ENCODE measurements at places on chromosomes 1 and 21.

DNA sequence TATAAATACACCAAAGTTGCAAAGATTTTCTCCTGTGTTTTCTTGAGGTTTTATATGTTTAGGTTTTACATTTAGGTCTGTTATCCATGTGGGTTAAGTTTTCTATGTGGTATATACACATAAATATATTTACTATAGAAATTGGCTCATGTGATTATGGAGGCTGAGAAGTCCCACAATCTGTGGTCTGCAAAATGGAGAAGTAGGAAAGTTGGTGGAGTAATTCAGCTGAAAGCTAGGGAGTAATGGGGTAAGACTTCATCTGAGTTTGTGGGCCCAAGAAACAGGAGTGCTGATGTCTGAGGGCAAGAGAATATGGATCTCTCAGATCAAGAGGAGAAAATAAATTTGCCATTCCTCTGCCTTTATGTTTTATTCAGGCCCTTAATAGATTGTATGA lies 146.0 kb downstream of the GPATCH2 start:
- peaks cover 37% of the 10 kb centered on the region for H3K36me3 ChIP-seq
- peaks cover 7% of the 10 kb centered on the region for H3K4me1 ChIP-seq
- no peak for ATAC-seq
- H3K27ac ChIP-seq, result no peak overlapping the region
- no peak overlapping the region for H3K4me3 ChIP-seq

DNA sequence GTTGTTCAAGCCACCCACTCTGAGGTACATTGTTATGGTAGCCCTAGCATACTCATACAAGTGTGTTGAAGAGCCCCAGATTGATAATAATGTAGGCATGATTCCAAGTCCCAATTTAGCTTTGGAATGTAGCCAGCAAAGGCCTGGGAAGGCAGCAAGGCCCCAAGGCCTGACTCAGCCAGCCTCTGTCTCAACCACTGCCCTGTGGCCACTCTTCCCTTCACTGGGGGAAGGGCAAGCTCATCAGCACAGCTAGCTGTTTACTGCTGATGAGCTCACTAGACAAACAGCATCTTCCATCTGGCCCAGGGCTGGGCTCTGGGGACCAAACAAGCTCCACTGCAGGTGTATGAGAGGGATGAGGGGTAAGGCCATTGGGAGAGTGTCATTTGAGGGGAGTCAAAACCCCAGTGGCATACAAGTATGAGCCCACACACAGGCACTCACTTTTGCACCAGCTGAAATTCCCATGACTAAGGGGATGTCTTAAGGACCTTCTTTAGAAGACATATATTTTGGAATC lies 2.2 kb upstream of the IRF6 start:
- H3K4me1 ChIP-seq, result peaks cover 9% of the 10 kb centered on the region
- H3K4me3 ChIP-seq, result no peak overlapping the region
- no peaks in the 10 kb centered on the region for H3K27me3 ChIP-seq
- H3K27ac ChIP-seq, result no peak overlapping the region
- H3K36me3 ChIP-seq, result no peaks in the 10 kb centered on the region

GRCh38 chr1:69421286-69421685 lies 146.4 kb upstream of the LRRC7 start:
- no peak overlapping the region for H3K27ac ChIP-seq
- no peak for ATAC-seq
- no peaks in the 10 kb centered on the region for H3K27me3 ChIP-seq
- H3K36me3 ChIP-seq, result no peaks in the 10 kb centered on the region

DNA sequence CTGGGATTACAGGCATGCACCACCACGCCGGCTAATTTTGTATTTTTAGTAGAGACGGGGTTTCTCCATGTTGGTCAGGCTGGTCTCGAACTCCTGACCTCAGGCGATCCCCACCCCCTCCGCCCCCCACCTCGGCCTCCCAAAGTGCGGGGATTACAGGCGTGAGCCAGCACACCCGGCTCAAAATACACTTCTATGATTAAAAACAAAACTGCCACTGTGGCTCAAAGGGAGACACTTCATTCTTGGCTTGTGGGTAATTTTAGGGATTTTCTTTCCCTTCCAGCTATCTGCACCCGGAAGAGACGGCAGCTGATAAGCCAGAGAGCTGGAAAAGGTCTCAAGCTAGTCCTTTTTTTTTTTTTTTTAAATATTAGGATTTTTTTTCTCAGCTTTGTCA lies 24.5 kb downstream of the TMPRSS2 start:
- H3K4me3 ChIP-seq, result no peak overlapping the region
- no peak for ATAC-seq
- peaks cover 13% of the 10 kb centered on the region for H3K4me1 ChIP-seq
- no peaks in the 10 kb centered on the region for H3K36me3 ChIP-seq

- no peak overlapping the region for H3K27ac ChIP-seq
- ATAC-seq, result no peak
- peaks cover 77% of the 10 kb centered on the region for H3K36me3 ChIP-seq
- no peak overlapping the region for H3K4me3 ChIP-seq
- peaks cover 20% of the 10 kb centered on the region for H3K4me1 ChIP-seq
Measured at GRCh38 chr1:171550050-171550449, 64.7 kb downstream of the PRRC2C start.

DNA sequence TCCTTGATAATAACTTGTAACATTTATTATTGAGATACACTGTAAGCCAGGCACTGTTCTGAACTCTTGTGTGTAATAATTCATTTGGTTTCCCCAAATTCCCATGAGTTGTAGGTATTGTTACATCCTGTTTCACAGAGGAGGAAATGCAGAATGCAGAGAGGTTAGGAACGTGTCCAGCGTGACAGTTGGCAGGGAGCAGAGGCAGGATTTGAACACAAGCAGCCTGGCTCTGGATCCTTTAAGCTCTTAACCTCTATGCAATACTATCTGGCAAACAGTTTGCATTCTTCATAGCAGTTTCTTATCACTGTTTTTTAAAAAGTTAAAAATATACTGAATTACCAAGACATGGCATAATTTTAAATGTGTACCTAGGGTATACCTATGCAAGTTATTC lies 30.5 kb downstream of the EEIG2 start:
- no peak overlapping the region for H3K4me3 ChIP-seq
- H3K36me3 ChIP-seq, result peaks cover 10% of the 10 kb centered on the region
- peaks cover 53% of the 10 kb centered on the region for H3K4me1 ChIP-seq
- ATAC-seq, result no peak

- ATAC-seq, result peak; percentile 86
- H3K27me3 ChIP-seq, result no peaks in the 10 kb centered on the region
- peaks cover 39% of the 10 kb centered on the region for H3K36me3 ChIP-seq
- H3K4me3 ChIP-seq, result peak overlapping the region; percentile 26
- H3K27ac ChIP-seq, result peak overlapping the region; percentile 88
Measured at GRCh38 chr1:66374561-66375111, 159.3 kb upstream of the SGIP1 start.

- no peaks in the 10 kb centered on the region for H3K4me1 ChIP-seq
- no peak for ATAC-seq
- no peak overlapping the region for H3K27ac ChIP-seq
- no peaks in the 10 kb centered on the region for H3K27me3 ChIP-seq
Measured at GRCh38 chr1:170730014-170730413, 66.1 kb downstream of the PRRX1 start.

DNA sequence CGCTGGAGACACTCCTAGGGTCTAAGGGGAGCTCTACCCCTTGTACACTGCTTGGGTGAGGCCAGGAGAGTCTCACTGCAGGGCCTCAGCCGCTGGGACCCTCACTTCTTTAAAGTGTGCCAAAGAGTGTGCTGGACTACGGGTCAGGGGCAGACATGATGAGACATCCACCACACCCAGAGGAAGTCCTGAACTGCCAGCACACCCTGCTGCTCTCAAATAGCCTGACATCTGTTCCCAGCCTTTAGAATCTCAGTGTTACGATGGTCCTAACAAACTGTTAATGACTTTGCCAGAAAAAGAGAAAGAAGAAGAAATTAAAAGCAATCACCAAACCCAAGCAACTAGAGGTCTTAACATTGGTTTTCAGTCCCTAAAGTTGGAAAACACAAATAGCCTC lies 49.0 kb downstream of the MRPL37 start:
- H3K4me1 ChIP-seq, result no peaks in the 10 kb centered on the region
- H3K36me3 ChIP-seq, result no peaks in the 10 kb centered on the region
- H3K4me3 ChIP-seq, result no peak overlapping the region
- H3K27ac ChIP-seq, result no peak overlapping the region
- H3K27me3 ChIP-seq, result no peaks in the 10 kb centered on the region
- no peak for ATAC-seq

DNA sequence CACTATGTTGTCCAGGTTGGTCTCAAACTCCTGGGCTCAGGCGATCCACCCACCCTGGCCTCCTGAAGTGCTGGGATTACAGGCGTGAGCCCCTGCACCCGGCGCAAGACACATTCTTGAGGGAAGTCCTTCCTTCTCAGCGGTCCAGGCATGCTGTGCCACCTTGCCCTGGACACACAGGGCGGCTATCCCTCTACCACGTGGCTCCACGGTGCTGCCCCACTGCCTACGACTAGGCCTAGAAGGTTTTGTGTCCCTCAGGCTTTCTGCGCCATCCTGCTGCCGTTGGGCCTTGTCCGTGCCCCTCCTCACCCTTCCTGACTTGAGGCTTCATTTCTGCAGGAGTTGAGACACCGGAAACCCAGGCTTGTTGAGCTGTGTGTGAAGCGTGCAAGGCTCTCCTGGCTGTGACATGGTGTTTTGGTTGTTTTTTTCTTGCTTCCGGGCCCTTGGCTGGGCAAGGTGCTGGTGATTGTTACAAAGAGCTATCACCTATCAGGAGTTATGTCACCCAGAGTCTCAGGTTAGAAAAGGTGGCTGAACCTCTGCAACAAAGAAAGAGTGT lies 13.9 kb downstream of the C1orf174 start:
- H3K36me3 ChIP-seq, result peaks cover 58% of the 10 kb centered on the region
- no peak overlapping the region for H3K4me3 ChIP-seq
- ATAC-seq, result no peak
- H3K4me1 ChIP-seq, result no peaks in the 10 kb centered on the region
- no peak overlapping the region for H3K27ac ChIP-seq

GRCh38 chr1:185578293-185578692 lies 155.9 kb upstream of the HMCN1 start:
- no peak overlapping the region for H3K4me3 ChIP-seq
- ATAC-seq, result no peak
- H3K4me1 ChIP-seq, result peaks cover 15% of the 10 kb centered on the region
- H3K36me3 ChIP-seq, result peaks cover 14% of the 10 kb centered on the region
- no peak overlapping the region for H3K27ac ChIP-seq

GRCh38 chr1:42999308-42999707 lies 40.6 kb upstream of the SLC2A1 start:
- H3K27me3 ChIP-seq, result no peaks in the 10 kb centered on the region
- peaks cover 13% of the 10 kb centered on the region for H3K4me1 ChIP-seq
- H3K27ac ChIP-seq, result no peak overlapping the region
- H3K4me3 ChIP-seq, result no peak overlapping the region

Data from stimulated activated memory B cell treated with anti-CD40 and anti-IgM and Interleukin-4, amounts not matched to agents 10 μg/mL and 1 μg/mL and 100 μg/mL, for 72 hours (primary cell).